ENCODE measurements at places on chromosomes 5 and 9.

- DNase-seq = no peak
These were observed 90.4 kb downstream of the NNT start for GRCh38 chr5:43693411-43693810.

GRCh38 chr5:158456756-158457155 is 597.8 kb upstream of the CLINT1 start:
- DNase-seq = no peak

GRCh38 chr9:92176800-92177185 is 61.6 kb upstream of the SPTLC1 start:
- no peak for DNase-seq

DNA sequence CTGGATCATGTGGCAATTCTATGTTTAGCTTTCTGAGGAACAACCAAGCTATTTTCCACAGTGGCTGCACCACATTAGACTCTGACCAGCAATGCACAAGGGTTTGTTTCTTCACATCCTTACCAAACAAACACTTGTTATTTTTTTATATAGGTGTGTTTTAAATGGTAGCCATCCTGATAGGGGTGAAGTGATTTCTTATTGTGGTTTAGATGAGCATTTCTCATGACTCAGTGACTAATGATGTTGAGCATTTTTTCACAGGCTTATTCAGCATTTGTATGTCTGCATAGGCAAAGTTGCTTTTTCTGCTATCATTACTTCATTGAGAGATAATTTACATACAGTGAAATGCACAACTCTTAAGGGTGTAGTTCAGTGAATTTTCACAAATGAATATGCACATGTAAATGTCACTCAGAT is 36.0 kb downstream of the ANKRD33B start:
- DNase-seq = no peak

- DNase-seq = peak; percentile 45
These were observed 13.7 kb downstream of the DAB2 start for GRCh38 chr5:39411061-39411460.

GRCh38 chr9:108811944-108812343 is 43.8 kb downstream of the ACTL7B start:
- DNase-seq = no peak

DNA sequence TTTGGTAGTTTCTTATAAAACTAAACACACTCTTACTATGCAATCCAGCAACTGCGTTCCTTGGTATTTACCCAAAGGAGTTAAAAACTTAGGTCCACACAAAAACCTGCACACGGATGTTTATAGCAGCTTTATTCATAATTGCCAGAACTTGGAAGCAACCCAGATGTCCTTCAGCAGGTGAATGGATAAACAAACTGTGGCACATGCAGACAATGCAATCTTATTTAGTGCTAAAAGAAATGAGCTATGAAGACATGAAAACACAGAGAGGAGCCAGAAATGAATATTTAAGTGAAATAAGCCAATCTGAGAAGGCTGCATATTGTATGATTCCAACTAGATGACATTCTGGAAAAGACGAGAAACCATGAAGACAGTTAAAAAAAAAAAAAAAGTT is 10.7 kb downstream of the WNK2 start:
- DNase-seq = no peak

DNA sequence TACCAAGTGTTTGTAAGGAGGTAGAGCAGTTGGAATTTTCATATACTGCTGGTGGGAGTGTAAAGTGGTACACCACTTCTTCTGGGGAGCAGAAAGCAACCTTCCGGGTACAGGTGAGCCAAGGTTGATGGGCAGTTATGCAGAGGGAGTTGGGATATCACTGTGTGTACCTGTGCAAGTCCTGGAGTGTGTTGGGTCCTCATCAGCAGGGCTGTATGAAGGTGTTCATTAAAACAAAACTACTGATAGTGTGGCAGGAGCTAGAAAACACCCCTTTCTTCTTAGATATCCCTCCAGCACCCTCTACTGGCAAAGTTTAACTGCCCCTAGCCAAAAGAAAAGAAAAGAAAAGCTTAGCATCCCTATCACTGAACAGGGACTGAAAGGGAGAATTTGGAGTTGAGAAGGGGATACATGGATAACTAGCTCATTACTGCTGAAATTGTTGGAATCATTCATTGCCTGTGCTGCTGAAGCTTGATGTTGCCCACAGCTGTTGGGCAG is 10.7 kb downstream of the MARCHF6 start:
- no peak for DNase-seq

DNA sequence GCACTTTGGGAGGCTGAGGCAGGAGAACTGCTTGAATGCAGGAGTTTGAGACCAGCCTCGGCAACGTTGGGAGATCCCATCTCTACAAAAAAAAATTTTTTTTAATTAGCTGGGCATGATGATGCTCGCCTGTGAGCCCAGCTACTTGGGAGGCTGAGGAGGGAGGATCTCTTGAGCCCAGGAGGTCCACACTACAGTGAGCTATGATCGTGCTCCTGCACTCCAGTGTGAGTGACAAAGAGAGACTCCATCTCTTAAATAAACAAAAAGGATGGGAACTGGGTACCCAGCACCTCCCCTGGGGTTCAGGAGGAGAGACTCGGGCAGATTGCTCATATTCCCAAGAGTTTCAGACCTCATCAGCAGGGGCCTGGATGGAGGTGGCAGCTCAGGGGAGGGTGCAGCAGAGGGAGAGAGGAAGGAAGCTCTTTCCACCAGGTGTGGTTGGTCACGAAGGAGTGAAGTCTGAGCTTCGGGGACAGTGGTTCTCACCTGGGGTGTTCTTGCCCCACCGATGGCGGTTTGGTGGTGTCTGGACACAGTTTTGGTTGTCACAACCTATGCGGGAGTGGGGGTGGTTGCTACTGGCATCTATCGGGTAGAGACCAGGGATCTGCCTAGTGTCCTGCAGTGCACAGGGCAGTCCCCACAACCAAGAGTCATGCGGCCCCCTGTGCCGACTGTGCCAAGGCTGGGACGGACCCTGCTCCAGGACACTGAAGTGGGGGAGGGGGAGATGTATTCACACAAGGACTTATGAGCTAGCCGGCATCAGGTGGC is 72.7 kb downstream of the ANKRD33B start:
- DNase-seq = no peak

DNA sequence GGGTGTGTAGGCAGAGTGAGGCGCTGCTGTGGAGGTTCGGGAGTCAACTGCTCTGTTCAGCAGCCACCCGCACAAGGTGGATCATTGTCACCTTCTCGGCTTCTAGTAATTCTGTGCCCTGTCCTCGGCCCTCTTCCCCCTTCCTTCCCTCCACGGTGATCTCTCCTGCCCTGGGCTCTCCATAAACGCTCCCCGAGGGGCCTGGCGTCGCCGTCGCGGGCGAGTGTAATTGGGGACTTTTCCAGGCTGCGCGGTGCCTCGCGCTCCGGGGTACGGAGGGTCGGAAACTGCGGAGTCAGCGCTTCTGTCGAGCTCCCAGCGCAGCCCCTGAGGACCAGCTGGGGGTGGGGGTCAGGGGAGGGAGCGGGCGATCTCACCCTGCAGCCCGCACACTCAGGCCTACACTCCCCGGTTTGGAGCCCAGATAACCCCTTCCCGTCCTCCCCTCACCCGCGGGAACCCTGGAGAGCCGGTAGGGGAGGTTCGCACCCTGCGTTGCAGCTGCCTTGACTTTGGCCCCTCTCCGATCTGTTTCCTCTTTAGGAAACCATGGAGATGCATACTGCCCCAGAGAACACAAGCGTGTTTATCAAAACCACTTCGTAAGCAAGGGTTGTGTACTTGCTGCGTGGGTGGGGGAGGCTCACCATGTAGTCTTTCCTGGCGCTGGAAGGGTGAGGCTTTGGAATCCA is 188.3 kb upstream of the ZNF618 start:
- no peak for DNase-seq

- DNase-seq = no peak
These were observed 9.6 kb upstream of the LHX2 start for GRCh38 chr9:124001866-124002525.
